Stimulated activated CD4-positive, alpha-beta T cell treated with anti-CD3 and anti-CD28 coated beads, Interleukin-4, amount 100 ng/mL, for 1 hour (primary cell): ENCODE measurements at places on chromosomes 7 and 10.

DNA sequence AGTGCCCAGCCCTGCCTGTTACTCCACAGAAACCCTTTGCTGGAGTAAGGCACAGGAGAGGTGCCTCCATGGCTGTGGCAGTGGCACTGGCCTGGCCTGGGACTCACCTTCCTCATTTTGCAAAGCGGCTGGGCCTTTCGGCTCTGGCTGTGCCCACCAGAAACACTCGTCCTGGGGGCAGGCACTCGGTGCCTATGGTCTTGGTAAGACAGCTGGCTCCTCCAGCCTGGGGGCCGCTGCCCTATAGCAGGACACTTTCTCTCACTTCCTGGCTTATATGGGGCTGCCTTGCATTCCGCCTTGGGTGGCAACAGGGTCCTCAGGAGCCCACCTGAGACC, 13.2 kb downstream of the ZMIZ1 start:
- no peak for DNase-seq

- no peak for DNase-seq
Observed at GRCh38 chr10:113111900-113112853, 162.1 kb downstream of the TCF7L2 start.

GRCh38 chr7:152865461-152865860, 105.9 kb downstream of the ACTR3B start:
- DNase-seq, result no peak

GRCh38 chr7:148975896-148976295, 52.4 kb downstream of the PDIA4 start:
- DNase-seq, result no peak

GRCh38 chr7:157871681-157872080, 534.9 kb downstream of the DNAJB6 start:
- DNase-seq, result no peak

DNA sequence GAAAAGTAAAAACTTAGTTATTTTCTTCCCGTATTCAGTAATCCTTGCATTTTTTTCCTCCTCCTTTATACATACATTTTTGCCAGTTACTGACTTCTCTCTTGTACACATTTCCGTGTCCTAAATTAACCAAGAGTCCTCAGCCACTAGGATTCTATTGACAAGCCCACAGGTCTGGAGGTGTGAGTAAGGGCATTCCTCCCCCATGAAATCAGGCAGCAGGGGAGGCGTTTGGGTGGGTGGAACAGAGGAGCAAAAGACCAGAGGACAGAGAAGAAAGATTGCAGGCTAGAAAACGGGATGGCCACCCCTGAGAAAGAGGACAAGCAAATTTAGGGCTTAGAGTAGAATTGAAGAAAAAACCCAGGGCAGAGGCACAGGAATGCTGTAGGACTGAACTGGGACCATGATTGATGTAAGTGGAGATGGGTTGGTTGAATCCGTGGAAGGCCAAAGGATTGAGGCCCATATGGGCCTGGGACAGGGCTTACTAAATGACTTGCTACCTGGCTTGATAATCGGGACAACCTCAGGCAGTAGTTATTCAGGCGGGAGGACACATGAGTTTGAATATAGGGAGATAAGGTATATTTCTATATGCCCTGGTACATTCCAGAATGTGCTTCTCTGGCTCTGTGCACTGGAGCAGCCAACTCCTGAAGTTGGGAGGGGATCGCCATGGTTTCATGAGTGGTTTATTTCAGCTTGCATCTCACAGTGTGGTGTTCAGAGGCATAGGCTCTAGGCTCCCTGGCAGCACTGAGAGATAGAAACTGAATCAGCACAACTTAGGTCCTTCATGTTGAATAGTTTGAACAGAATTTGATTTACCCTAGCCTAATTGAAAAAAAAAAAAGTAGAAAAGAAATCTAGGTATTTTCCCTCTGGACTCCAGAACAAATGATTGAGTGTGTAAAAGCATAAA, 28.0 kb downstream of the IKZF1 start:
- DNase-seq, result no peak

DNA sequence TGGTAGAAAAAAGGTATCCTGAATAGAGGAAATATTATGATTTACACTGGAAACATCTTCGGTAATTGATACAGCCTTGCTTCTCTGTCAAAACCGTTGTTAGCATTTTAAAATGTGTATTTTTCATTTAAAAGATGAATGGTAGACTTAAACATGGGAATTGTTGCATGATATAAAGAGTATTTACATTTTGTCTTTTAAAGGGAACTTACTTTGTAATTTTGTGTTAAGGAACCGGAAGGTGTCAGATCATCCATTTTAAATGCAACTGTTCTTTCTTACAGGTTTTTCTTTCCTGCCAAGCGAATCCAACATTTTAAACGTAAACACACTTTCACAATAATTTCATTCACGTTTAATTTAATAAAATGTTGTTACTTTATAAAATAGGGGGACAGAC, 1.8 kb upstream of the IGF2BP3 start:
- DNase-seq, result no peak

GRCh38 chr7:18461785-18462467, 33.6 kb upstream of the HDAC9 start:
- no peak for DNase-seq

DNA sequence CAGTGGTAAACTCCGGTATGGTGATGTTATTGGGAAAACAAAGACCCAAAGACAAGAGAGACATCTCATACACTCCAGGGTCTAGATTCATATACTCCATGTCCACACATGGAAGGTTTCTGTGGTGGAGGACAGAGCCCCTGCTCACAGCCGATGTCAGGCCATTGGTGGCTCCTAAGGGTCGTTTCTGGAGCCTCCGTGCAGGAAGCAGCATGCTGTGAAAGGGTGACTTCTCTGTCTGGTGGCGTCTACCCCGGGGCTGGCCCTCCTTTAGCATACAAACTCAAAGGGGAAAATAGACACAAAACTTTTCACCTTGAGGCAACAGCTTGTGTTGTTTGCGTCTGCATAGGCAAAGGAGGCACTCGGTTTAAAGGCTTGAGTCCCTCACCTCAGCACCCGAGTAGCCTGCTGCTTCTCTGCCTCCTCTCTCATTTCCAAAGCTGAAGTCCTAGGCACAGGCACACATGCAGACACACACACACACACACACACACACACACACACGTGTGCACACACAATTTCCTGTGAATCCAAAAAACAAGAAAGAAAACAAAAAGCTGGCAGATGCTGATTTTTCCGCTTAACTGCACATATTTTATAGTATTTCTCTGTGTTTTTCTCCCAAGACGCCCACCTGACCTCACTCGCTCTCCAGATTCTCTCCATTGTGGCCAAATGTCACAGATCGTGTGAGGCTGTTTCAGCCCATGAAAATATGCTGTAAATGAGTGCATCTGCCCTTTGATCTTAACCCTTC, 601.4 kb upstream of the MGMT start:
- no peak for DNase-seq

DNA sequence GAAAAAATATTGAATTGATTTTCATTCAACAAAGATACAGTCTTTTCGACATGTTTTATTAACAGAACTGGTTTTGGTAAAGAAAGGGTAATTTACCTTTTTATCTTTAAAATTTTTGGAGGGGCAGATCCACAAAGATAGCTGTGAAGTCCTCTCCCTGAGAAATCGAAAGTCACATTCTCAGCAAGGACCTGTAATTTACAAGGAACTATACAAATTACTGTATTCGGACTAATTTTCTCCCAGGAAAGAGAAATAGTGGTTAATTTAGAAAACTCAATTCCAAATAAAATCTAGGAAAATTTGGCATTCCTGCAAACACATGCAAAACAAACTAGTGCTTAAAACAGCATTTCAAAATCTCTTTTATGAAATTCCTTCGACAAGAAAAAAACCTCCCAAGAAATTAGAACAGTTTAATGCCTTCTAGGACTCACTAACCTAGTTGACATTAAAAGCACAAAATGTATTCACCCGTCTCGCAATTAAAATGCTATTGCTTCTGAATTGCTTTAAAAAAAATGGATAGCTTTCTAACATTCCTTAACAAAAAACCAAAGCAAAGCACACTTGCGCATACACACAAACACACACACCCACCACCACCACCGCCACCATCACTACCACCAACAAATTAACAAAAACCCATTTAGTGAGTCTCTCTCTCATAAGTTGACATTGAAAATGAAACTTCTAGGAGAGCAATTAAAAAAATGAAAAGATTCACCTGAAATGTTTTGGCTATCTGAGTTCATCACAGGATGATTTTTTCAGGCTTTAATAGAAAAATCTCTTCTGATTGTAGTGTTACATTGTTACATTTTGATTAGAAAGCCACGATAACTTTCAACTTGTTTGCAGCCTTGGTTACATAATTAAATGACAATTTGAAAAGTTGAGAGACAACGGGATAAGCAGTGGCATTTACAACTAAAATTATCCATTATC, 4.0 kb upstream of the NKX2-3 start:
- DNase-seq, result no peak

DNA sequence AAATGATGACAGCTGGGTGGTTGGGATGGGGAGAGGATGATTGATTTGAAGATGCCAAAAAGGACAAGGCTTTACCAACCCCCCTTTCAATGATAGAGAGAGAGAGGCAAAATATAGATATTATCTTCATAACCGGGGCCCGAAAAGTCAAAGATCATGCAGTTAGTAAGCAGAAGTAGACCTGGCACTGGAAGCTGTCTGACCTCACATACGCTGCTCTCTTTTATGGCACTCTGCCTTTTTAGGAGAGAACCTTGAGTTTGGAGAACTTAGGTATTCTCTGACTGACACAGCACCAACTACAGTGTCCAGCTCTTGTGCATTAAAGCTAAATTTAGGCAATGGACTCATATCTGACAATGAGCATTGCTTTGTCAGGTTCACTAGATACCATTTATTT, 30.7 kb downstream of the CNNM2 start:
- no peak for DNase-seq

- peak; percentile 18 for DNase-seq
Observed at GRCh38 chr10:29392376-29393021, 103.6 kb downstream of the LYZL1 start.

DNA sequence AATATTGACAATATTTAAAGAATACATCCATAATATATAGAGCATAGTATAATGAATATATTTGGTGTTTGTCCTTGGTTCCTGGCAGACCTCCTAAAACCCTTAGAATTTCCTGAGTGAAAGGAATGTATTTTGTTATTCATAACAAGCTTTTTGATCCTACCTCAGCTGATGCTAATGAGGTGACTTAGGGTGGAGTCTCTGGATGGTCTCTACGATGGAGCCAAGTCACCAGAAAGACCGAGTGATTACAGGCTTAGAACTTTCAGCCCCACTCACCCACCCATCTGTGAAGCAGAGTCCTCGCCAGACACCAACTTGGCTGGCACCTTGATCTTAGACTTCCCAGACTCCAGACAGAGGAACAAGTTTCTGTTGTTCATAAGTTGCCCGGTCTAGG, 35.9 kb downstream of the UPF2 start:
- DNase-seq, result no peak

DNA sequence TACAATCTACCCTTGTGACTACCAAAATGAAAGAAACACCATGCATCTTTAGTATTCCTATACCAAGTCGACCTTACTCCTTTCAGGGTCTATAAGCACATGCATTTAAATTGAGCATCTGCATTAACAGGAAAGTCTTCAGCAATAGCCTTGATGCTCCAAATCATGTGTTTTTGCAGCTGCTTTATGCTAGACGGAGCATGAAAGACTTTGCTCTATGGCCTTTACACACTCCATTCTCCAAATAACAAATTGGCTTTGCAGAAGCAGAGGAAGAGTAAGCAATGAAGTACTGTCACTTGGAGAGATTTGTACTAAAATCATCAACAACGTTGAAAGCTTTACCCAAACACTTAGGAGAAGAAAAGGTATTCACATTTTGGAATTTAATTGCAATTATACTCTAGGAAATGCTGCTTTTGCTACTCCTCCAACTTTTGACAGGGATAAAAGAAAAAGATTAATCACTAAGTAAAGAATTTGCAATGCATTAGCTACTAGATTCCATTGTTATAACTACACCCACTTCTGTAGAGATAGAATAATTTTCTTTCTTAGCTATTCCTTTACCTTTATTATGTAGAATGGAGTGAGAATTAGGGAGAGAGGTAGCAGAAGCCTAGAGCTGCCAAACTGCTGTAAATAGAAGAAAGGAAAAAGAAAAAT, 131.8 kb downstream of the SEMA3E start:
- no peak for DNase-seq

DNA sequence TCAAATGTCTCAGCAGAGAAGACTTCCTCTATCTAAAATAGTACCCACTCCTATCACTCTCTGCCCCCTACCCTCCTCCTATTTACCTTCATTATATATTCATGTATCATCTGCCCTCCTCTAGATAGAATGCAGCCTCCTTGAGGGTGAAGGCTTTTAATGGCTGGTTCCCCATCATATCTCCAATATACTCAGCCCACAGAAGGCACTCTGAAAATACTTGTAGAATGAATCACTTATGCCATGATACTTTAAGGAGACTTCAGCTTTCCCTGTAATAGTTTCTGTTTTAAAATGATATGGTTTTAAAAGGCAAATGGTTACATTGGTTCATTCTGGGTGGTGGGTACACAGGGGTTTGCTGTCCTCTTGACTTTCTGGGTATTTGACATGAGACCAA, 25.3 kb downstream of the GFRA1 start:
- no peak for DNase-seq

- DNase-seq, result no peak
Observed at GRCh38 chr10:2980116-2980515, 87.2 kb upstream of the PFKP start.

DNA sequence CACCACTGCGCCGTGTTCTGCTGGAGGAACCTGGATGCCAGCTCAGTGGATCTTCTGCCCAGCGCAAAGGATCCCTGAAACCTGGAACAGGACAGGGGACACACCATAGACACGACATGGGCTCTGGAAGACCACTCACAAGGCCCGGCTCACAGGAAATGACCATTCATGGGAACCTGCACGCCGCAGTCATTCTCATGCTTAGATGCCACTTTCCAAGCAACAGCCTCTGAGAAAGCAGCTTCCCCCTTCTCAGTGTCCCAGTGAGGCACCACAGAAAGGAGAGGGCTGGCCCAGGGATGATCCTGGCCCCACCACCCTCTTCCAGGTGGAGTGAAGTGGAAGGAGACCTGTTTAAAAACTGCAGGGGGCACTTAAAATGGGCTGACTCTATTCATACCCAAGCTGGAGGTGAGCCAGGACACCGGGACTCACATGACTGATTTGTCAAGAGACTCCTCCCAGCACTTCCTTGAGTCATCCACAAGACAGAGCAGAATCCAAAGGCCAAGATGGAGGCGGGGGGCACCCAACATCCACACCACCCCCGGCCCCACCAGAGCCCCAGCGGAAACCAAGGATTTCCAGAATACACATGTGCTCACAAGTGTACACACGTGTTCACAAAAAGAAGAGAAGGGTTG, 11.2 kb downstream of the CTBP2 start:
- DNase-seq, result no peak

DNA sequence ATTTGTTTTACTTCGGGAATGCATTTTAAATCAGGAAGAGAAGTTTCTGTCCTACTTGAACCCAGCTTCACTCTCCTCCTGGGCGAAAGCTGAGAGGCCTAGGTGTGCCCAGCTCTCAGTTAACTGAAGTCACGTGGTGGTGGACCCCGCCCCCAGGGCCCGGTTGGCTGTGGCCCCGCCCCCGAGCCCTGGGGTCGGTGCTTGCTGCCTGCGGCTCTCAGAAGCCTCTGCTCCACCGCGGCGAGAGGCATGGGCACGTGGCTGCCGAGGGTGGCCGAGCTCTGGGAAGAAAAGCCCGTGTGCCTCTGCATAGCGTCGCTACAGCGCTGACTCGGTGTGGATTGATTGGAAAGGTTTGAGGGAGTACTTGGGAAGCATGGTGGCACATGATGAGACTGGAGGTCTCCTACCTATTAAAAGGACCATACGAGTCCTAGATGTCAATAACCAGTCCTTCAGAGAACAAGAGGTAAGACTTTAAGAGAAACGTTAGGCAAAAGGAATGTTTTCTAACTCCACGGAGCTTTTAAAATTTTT, 34.1 kb downstream of the NET1 start:
- DNase-seq, result peak; percentile 84
